ENCODE measurements at places on chromosomes 1 and 21.

- DNase-seq = no peak
Measured at GRCh38 chr1:66213491-66213890, 320.5 kb upstream of the SGIP1 start.

GRCh38 chr21:44883250-44883649 lies 9.8 kb upstream of the PTTG1IP start:
- no peak for DNase-seq

GRCh38 chr1:116852367-116852766 lies 57.3 kb upstream of the PTGFRN start:
- no peak for DNase-seq

- no peak for DNase-seq
Measured at GRCh38 chr1:110800079-110800478, 72.9 kb upstream of the CD53 start.

DNA sequence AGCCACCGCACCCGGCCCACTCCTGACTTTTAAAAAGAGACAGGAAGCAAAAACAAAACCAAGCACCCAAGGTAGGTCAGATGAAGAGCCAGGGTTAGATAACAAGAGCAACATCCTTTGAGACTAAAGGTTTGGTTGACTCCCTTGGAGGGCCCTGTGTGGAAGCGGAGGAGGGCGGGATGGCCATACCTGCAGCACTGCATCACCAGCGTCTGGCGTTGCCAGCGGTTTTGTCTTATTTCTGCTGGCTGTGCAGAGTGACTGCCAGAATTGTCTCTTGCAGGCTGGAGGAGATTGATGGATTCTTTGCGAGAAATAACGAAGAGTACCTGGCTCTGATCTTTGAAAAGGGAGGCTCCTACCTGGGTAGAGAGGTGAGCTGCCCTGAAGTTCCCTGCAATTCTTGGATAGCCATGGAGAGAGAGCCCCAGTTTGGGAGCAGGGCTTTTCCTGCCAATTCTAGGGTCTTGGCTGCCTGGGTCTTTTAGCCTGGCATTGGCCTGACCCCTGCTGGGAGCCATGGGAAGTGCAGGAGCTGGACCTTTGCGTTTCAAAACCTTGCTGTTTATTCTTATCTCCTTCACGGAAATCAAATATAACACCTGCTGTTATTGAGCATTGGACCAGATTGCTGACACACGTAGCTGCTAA lies 24.0 kb downstream of the QSOX1 start:
- DNase-seq = peak; percentile 56

GRCh38 chr1:94807742-94808491 lies 12.2 kb upstream of the SLC44A3 start:
- peak; percentile 90 for DNase-seq

DNA sequence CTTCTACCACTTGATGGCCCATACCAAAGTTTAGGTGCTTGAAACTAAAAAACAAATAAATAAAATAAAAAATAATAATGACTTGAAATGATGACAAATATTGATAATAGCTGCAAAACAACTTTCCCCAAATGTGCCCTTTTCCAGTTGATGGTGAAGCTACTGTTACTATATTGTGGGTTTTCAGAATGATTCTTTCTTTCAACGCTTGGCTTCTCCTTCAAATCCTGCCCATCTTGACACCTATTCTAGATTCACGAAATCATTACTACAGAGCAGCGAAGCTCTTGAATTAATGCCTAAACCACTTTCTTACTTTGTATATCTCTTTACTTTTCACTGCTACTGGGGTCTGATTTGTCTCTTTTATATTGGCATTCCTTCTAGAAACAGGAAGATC lies 9.2 kb upstream of the C1orf141 start:
- DNase-seq = no peak

All from hematopoietic multipotent progenitor cell treated with erythropoietin and hydrocortisone succinate and interleukin-3 and kit ligand, for 8 days (in vitro differentiated cells).